Neural progenitor cell (in vitro differentiated cells): ENCODE measurements at places on chromosomes 3 and 15. TPM values are rescaled to one million over a fixed set of nuclear protein-coding genes. Genes with fewer than 3 reads are reported as not detected.

DNA sequence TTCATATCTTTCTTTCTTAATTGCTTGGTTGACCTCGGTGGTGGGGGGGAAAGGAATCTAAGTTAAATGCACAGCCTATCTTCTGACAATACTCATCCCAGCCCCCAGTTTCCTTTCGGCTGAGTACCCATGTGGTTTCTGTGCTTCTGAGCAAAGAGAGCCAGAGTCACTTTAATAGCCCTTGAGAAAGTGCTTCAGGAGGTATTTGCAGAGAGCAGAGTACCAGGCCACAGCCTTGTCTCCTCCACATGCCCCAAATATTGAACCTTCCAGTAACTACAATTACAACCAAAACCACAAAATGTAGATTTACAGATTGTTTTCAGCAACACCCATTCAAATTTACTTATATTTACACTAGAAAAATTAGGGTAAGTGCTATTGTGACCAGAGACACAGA is 647.4 kb downstream of the NR2F2 start:
- no peak for DNase-seq

GRCh38 chr3:193842029-193842798 is 249.2 kb downstream of the OPA1 start:
- no peak for DNase-seq

DNA sequence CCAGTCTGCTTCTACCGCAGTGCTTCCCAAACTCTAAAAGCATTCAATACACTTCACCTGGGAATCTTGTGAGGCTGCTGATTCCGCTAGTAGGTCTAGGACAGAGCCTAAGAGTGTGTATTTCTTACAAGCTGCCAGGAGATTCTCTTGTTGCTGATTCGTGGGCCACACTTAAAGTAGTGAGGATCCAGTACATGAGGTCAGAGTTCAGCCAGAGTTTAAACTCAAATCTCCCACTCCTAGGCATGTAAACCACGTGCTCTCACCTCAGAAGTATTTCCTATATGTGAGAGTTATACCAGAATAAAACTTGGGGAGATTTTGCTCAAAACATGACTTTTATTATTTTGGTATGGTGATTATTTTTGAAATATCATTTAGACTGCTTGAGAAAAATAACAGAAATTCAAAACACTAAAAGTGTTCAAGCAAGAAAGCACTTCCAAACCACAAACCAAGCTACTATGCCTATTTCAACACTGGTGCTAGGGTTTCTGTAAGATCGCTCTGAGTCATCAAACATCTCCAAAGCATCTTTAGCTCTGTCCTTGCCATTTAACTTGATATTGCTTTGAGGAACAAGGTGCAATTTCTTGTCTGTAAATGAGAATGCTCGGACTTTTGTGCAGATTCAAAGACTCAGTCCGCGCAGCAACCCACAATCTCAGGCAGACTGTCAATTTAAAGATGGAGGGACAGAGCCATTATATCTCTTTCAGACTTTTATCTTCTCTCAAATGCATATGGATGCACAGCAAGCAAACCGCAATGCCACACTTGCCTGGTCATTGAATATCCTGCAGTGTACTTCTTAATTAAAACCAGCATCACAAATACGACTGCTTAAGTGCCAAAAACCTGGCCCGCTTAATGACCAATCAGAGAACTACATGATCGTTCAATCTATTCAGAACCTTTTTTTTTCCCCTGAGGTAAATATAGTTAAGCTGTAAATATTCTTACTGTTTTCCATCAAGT is 59.8 kb downstream of the AGTR1 start:
- DNase-seq = no peak

DNA sequence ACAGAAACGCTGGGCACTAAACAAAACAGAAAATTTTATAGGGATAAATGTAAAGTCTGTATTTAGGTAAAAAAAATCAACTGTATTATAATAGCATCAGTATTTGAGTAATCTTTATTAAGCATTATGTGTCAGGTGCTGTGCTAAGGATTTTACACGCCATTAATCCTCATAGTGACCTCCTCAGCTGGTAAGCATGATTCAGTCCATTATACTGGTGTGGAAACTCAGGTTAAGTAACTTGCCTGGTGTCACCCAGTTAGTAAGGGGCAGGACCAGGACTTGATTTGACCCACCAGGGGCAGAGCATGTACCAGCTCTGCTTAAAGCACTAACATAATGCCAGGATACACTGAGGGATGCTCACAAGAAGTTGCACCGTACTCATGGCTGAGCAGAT is 4.8 kb downstream of the MYO5C start:
- DNase-seq = no peak

GRCh38 chr3:71673486-71673885 is 51.7 kb downstream of the EIF4E3 start:
- no peak for DNase-seq

DNA sequence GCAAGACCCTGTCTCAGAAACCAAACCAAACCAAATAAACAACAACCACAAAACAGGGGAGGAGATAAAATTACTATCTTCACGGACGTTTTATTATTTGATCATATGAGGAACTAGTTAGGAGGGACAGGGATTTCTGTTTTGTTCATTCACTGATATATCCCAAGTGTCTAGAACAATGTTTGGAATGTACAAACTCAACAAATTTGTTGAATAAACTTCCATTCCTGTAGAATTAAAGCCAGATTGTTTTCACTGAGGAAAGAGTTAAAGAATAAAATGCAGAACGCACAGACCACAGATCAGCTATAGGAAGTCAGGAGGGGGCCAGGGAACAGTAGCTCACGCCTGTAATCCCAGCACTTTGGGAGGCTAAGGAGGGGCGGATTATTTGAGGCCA is 6.5 kb upstream of the STRC start:
- no peak for DNase-seq

- DNase-seq = no peak
Measured at GRCh38 chr15:73867426-73867825, 5.9 kb upstream of the TBC1D21 start.

- DNase-seq = no peak
Measured at GRCh38 chr15:100508641-100509300, 20.0 kb downstream of the CERS3 start.

GRCh38 chr15:90013503-90013937 is 12.4 kb downstream of the ZNF710 start:
- no peak for DNase-seq

- DNase-seq = no peak
Measured at GRCh38 chr3:5212628-5213573, 25.4 kb downstream of the EDEM1 start.

- no peak for DNase-seq
Measured at GRCh38 chr3:176942305-176942704, 255.0 kb downstream of the TBL1XR1 start.

- no peak for DNase-seq
Measured at GRCh38 chr15:101689901-101690300, 34.4 kb downstream of the TARS3 start.

- DNase-seq = no peak
Measured at GRCh38 chr3:54964081-54964480, 36.2 kb upstream of the LRTM1 start.

GRCh38 chr3:126683069-126683468 is 21.0 kb upstream of the CHCHD6 start:
- DNase-seq = no peak

GRCh38 chr3:105516972-105517371 is 150.3 kb downstream of the ALCAM start:
- DNase-seq = peak; percentile 29

GRCh38 chr15:37038716-37039106 is 61.6 kb downstream of the MEIS2 start:
- no peak for DNase-seq

DNA sequence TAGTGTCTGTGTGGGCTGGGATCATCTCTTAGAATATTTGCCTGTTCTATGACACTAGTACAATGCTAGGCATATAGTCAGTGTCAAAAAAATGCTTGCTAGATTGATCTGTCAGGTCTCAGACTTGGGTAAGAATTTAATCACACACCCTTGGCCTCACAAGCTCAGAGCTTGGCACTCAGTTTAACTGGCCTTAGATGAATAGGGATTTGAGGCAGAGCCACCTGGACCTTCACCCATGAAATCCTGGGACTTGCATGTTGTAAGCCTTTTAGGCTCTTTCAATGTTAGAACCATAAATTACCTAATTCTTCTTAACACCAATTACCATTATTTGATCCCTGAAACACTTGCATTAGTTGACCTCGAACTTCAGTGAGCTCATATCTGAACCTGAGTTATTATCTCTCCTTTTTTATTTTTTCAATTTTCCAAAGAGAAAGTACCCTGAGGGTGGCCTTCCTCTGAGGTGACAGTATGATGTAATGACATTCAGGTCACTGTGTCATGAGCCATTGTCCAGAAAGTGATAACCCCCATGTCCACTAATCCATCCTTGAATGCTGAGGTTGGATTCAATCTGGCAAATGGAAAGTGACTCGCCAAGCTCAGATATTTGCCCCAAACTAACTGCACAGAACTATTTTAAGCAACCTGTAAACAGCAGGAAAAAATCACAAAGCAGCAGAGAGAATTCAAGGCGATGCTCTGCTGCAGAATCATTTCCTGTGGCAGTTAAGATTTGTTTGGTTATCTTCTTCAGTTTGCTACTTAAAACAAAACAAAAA is 615.2 kb upstream of the NR2F2 start:
- no peak for DNase-seq

DNA sequence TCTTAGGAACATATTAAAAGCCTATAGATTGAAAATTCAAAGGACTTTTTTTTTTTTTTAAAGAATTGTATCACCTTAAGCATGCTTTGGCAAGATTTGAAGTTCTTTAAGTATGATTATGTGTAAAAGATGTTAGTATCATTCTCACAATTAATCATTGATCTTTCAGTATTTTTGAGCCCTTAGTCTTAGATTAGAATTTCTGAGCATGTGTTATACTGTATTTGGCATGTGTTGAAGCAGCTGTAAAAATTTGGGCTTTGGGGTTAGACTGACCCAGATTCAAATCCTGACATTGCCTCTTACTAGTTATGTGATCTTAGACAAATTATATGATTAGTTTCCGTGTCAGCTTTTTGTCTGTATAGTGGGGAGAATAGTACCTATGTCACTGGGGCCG is 6.3 kb downstream of the OXSR1 start:
- DNase-seq = no peak

DNA sequence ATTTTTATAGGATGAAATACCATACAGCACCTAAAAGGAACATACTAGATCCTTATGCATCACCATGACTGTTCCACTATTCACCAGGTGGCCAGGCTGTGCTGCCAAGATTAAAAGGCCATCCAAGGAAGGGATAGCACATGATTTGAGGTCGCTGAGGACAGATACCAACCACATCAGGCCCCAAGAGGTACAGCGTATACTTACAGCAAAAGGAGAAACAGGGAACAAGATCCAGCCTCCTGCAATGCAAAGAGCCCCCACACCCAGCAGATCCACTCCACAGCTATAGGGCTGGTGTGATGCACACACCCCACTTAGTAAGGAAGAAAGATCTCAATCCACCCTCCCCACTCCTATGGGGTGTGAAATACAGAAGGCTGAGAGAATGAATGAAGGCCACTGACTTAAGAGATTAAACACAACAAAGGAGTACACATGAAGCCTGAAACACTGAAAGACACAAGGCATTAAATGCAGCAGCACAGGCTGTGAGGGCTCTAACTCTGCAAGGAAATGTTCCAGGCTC is 32.0 kb upstream of the ZNF445 start:
- DNase-seq = peak; percentile 56

DNA sequence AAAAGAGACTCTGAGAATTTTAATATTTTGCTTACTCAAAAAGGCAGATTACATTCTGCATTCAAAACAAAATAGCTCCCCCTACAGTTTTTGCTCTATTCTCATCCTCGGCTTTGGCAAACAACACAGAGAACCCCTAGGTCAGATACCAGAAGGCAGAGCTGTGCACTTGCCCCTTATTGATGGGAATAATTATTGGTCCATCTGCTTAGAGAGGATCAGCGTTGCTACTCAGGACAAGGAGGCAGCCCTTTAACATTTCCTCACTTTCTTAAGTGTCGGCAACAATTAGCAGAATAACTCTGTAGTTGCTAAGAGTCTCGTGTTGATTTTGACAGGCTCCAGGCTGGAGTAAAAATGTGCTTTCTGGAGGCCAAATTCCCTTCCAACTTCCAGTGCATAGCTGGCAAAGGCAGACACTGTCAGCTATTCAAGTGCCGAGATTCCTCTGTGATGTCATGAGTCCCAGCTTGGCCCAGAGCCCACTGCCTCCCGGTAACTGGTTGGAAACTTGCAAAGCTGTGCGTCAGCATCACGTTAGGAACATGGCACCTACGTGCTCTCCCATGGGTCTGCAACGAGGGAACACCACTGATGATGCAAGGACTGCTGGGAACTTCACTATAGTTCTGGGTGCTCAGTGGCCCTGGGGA is 482.7 kb upstream of the ADAMTS9 start:
- DNase-seq = peak; percentile 44

GRCh38 chr3:9837701-9838582 is 5.9 kb downstream of the RPUSD3 start:
- DNase-seq = no peak

- DNase-seq = no peak
Measured at GRCh38 chr3:122784436-122784835, 9.2 kb downstream of the HSPBAP1 start.

GRCh38 chr15:83099290-83099689 is 8.2 kb upstream of the TM6SF1 start:
- DNase-seq = no peak

GRCh38 chr3:34408088-34408487 is 609.7 kb downstream of the PDCD6IP start:
- DNase-seq = no peak

GRCh38 chr3:14117468-14118399 is 6.9 kb downstream of the CHCHD4 start:
- no peak for DNase-seq

GRCh38 chr3:44061961-44062360 is 179.7 kb upstream of the TOPAZ1 start:
- no peak for DNase-seq

- no peak for DNase-seq
Measured at GRCh38 chr3:175392653-175393052, 533.5 kb downstream of the NAALADL2 start.

DNA sequence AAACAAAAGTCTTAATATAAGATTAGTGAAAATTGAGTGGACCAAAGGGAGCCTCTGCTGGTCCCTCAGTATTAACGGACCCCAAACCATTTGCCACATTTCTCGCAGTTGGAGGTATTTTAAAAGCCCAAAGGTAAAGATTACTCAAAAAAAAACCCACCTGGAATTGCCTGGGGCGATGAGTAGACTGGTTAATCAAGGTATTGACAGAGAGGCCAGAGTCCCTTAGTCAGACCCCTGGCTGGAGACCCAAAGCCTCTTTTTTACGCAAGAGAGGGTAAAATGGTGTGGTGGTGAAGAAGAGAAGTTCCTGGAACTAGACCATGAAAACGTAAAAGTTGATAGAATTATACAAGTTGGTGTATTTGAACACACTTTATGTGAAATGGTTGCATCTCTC is 137.2 kb downstream of the IMPG2 start:
- no peak for DNase-seq

- DNase-seq = no peak
Measured at GRCh38 chr3:155629056-155629455, 115.8 kb downstream of the PLCH1 start.

The CPB1 gene
- not detected in 2 replicates for total RNA-seq

The P2RY12 gene
- not detected in 2 replicates for total RNA-seq

The OPA1 gene
- 69.1 and 125 TPM in 2 replicates for total RNA-seq

The RGMA gene
- total RNA-seq = 41.4 and 85.1 TPM in 2 replicates

The RAB6B gene
- 7.7 and 10.1 TPM in 2 replicates for total RNA-seq

The NDN gene
- 70.9 and 89.2 TPM in 2 replicates for total RNA-seq

The TTLL13 gene
- total RNA-seq = 0.19 TPM in 1 of 2 replicates, not detected in the other

The CTSH gene
- 3.5 and 9.0 TPM in 2 replicates for total RNA-seq

The SPG21 gene
- 84.4 and 109 TPM in 2 replicates for total RNA-seq

The IL20RB gene
- 2.0 and 2.5 TPM in 2 replicates for total RNA-seq

The IL17RE gene
- 0.56 TPM in 1 of 2 replicates, not detected in the other for total RNA-seq

The GOLGA8H gene
- 0.06 and 0.24 TPM in 2 replicates for total RNA-seq

The PIGBOS1 gene
- 12.3 and 25.0 TPM in 2 replicates for total RNA-seq

The CALML4 gene
- total RNA-seq = 9.0 and 22.7 TPM in 2 replicates

The VEPH1 gene
- total RNA-seq = 0.96 TPM in 1 of 2 replicates, not detected in the other

The XYLB gene
- total RNA-seq = 2.1 and 6.9 TPM in 2 replicates

The FANCI gene
- 125 and 133 TPM in 2 replicates for total RNA-seq
